ENCODE measurements at places on chromosomes 11 and 22.

DNA sequence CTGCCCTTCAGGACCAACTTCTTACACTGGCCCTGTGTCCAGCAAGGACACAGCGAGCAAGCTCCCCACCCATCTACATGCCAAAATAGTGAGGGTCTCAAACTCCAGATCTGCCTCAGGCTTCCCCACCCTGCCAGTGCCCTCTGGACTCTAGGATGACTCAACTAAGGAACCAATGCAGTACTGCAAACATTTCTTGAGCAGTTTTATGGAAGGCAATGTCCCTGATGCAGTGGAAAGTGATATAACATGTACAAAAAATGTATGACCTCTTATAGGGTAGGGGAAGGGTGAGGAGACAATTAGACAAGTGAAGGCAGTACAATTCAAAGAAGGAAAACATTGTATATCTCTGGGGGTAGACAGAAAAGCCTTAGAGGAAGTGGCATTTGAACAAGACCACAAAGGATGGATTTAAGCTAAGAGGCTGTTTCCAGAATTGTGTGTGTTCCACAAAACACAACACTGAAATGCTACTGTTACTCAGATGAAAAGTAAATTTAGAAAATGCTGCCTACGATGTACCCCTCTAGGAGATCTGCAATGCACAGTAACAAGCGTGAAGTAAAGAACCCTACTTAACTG lies 47.3 kb downstream of the RAB30 start:
- no peak for DNase-seq

DNA sequence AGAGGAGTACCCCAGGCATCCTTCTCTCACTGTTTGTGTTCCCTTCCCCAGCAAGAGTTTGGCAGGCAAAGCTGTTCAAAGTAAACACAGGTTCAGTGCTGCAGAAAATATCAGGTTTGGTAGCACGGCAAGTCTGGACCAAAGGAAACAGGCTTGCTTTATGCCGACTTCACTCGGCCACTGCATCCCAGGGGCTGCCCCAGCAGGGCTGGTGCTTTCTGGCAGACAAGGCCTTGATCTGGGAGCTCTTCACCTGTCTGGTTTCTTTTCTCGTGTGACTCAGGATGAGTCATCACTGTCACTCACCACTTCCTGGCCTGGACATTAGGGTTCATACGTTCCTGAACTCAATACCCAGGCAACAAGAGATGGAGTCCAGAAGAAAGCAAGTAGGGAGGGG lies 52.6 kb upstream of the NAV2 start:
- peak; percentile 33 for DNase-seq

DNA sequence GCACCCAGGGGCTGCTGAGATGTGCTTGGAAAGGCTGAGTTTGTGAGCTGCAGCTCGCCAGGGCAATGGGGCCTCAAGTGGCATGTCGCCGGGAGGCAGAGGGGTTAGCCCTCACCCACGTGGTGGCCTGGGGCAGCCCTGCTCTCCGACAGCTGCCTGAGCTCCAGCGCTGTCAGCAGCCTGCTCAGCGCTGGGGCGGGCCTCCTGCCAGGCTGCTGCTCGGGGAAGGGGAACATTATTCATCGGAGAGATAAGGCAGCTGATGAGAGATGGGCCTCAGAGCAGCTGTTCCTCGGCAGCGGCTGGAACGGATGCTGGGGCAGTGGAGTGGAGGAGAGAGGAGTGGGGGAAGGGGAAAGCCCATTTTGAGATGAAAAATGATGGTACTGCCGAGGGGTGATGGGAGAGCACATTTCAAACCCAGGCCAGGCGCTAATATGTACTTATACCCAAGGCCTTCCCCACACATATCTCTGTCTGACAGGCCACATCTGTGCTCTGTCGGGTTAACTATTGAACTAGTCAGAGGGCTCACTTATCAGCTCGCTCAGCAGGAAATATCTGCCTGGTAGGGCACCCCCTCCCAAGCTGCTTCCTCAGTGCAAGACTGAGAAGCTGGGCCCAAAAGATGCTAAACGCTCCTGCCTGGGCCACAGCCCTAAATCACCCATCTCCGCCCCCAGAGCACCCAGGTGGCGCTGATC lies 79.5 kb downstream of the TIMP3 start:
- DNase-seq = peak; percentile 20

- DNase-seq = no peak
Measured at GRCh38 chr22:17980015-17980590, 44.3 kb downstream of the MICAL3 start.

GRCh38 chr11:113021111-113021510 lies 59.9 kb downstream of the NCAM1 start:
- no peak for DNase-seq

GRCh38 chr11:76270389-76270788 lies 64.1 kb upstream of the WNT11 start:
- DNase-seq = no peak

GRCh38 chr11:116512841-116513240 lies 259.9 kb downstream of the BUD13 start:
- no peak for DNase-seq

GRCh38 chr11:1504138-1504537 lies 17.6 kb upstream of the MOB2 start:
- no peak for DNase-seq

DNA sequence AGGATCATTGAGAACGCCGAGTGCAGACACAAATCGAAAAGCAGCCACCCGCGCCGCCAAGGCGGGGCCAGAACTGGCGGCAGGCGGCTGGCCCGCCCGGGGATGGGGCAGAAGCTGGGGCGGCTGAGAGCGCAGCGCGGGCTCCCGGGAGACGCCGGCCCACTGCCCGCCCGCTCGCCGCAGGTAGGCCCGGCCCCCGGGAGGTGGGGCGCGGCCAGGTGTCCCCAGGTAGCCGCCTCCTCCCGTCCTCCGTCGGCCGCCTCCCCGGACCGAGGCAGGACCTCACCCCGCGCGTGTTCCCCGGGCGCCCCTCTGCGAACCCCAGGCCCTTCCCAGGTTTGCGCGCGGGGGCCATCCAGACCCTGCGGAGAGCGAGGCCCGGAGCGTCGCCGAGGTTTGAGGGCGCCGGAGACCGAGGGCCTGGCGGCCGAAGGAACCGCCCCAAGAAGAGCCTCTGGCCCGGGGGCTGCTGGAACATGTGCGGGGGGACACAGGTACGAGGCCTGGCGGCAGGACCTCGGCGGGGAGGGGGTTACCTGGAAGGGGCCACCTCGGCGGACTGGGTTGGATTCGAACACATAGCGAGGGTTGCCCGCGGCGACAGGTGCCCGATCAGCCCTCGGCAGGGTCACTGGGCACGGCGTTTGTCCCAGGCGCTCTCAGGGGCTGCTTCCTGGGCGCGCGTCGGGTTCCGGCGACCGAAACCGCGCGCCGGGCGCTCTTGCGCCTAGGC lies at the start of gene PRRG4:
TSS of gene PRRG4 (plus strand) at position 248 of the 733 bp plus-strand sequence. CDS start 603 bp downstream, outside the sequence.
- DNase-seq = peak; percentile 5

- no peak for DNase-seq
Measured at GRCh38 chr11:122882189-122882856, at the start of gene JHY. Gene JHY (plus strand): TSS chr11:122882759. CDS start chr11:122885850, 3,091 bp downstream.

- DNase-seq = no peak
Measured at GRCh38 chr22:44271732-44272400, 40.9 kb downstream of the SHISAL1 start.

DNA sequence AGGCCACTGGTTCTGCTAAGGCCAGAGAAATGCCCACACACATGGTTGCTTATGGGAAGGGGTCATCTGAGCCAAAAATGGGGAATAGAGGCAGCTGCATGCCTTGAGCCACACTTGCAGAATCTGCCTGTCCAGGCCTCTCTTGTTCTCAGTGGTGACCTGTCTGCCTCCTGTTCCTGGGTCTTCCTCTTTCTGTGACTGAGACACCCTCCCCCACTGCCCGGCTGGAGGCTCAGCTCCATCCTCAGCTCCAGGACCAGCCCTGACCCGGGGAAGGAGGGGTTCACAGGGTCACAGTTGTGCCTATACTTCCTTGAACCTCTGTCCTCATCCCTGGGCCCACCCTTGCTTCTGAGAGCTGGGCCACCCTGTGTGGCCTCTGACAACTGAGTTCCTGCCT lies 52.3 kb downstream of the CSF2RB start:
- DNase-seq = no peak

GRCh38 chr11:36057379-36058042 lies 113.6 kb downstream of the LDLRAD3 start:
- DNase-seq = no peak

- DNase-seq = no peak
Measured at GRCh38 chr22:42114721-42115120, 15.9 kb downstream of the CYP2D6 start.

GRCh38 chr11:126136507-126136906 lies 73.8 kb upstream of the CDON start:
- no peak for DNase-seq

GRCh38 chr11:10793470-10794255 lies 15.1 kb downstream of the EIF4G2 start:
- DNase-seq = no peak

GRCh38 chr11:1113405-1114201 lies 38.9 kb downstream of the MUC2 start:
- DNase-seq = no peak

DNA sequence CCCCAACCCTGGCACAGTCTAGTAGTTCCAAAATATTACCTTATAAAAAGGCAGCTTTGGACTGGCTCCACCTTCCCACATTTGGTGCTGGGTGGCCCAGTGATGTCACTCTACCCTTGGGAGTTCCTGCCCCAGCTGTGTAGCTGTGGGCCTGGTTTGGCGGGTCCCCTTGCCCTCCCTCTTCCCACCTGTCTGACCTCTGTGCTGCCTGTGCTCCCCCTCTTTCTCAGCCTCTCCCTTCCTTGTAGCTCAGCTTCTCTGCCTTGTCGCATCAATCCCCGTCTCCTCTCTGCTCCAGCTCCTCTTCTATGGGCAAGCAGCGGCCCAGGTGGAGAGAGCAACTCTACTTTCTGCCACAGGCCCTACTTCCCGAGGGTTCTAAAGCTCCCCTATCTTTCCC lies 54.6 kb downstream of the CHRDL2 start:
- DNase-seq = no peak

GRCh38 chr11:67534070-67534679 lies 10.9 kb upstream of the CABP2 start:
- no peak for DNase-seq

DNA sequence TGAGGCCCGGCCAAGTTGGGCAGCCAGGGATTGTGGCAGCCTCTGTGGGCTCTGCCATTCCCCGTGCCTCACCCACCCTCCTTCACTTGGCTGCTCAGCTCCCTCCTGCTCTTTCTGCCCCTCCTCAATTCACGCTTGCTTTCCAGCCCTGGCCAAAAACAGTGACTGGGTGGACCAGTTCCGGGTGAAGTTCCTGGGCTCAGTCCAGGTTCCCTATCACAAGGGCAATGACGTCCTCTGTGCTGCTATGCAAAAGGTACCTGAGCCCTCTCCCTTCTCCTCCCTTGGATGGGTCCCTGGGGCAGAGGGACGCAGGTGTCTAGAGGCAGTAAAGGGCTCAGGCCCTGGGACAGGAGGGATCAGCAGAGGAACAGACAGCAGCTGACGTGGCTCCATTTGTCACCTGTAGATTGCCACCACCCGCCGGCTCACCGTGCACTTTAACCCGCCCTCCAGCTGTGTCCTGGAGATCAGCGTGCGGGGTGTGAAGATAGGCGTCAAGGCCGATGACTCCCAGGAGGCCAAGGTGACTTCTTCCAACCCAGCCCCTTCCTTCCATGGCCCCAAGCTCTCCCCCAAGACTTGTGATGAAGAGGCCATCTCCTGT lies 2.7 kb downstream of the FREY1 start:
- no peak for DNase-seq

GRCh38 chr11:102430158-102430836 lies 22.3 kb downstream of the TMEM123 start:
- DNase-seq = no peak

DNA sequence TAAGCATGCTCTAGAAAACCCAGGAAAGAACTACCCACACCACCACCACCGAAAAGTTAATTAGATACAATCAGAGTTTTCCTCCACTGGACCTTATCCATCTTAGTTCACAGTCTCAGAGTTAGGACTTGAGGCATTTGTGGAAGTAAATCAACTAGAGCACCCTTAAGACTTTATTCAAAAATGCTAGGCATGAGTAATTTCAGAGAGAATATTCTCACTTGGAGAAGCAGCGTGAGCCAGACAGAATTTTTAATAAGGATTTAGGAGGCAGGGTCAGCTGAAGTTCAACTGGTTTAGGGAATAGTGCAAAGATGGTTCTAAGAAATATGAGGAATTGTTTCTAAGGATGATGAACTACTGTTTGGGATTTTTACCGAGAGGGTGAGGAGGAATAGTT lies 1.2 kb upstream of the OLFML1 start:
- no peak for DNase-seq

DNA sequence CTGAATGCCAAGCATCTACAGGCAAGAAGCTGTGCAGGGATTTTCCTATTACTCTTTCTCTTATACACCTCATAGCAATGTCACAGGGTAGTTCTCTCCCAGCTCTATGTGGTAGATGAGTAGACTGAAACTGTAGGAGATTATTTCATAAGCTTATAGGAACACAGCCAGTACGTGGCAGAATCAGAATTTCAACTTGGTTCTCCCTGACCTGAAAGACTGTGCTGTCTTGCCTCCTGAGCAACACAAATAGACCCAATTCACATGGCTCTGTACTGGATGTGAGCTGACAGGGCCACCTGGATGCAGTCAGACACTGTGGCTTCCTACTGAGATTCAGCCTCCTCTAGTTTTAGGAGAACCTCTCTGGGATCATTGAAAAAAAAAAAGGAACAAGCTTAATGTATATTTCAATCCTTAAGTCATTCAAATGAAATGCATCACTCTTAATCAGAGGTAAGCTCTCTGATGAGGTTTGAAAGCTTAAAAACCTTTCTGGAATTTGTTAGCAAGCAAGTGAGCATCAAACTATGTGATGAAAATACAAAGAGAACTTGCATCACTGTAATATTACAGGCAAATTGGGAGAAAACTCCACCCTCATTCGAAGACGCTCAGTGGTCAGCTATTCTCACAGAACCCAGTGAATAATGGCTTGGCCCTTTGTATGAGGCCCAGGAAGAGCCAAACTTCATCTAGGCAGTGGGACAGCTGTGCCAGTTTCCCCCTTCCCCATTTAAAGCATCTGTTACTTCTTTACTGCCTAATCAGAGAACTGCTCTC lies 1039.3 kb downstream of the NTM start:
- DNase-seq = no peak

DNA sequence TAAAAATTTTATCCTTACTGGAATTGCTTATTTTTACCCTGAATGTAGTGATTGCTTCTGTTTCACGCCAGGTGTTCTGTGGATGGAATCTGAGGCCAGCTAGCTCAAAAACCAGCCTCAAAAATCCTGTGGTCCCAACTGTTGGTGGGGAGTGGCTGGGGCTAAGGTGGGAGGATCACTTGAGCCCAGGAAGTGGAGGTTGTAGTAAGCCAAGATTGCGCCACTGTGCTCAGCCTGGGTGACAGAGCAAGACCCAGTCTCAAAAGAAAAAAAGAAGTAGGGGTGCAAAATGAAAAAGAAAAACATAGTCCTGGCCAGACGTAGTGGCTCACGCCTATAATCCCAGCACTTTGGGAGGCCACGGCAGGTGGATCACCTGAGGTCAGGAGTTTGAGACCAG lies 27.0 kb upstream of the SLC5A1 start:
- no peak for DNase-seq

GRCh38 chr22:23796461-23796860 lies 9.7 kb downstream of the SMARCB1 start:
- DNase-seq = no peak

GRCh38 chr11:10528121-10528520 lies 12.9 kb downstream of the RNF141 start:
- no peak for DNase-seq

- DNase-seq = no peak
Measured at GRCh38 chr22:46834021-46834737, 71.7 kb downstream of the TBC1D22A start.

- no peak for DNase-seq
Measured at GRCh38 chr22:22787151-22787550, 100.5 kb upstream of the IGLL5 start.

- no peak for DNase-seq
Measured at GRCh38 chr11:9982796-9983579, 311.0 kb downstream of the SBF2 start.

GRCh38 chr11:12008790-12009616 lies 577 bp upstream of the DKK3 start:
- DNase-seq = no peak

Measured in CD4-positive, alpha-beta T cell treated with Interleukin-17A for 4 hours (primary cell).